Activated T-cell treated with anti-CD3 and anti-CD28 coated beads, Interleukin-2, amount 50 U/mL, for 4 hours (primary cell): ENCODE measurements at places on chromosomes 2 and 18. TPM values are rescaled to one million over a fixed set of nuclear protein-coding genes. Genes with fewer than 3 reads are reported as not detected.

The SCG2 gene
- total RNA-seq: not detected

The GKN2 gene
- not detected for total RNA-seq

The MPV17 gene
- 87.5 TPM for total RNA-seq

The CNGA3 gene
- not detected for total RNA-seq

DNA sequence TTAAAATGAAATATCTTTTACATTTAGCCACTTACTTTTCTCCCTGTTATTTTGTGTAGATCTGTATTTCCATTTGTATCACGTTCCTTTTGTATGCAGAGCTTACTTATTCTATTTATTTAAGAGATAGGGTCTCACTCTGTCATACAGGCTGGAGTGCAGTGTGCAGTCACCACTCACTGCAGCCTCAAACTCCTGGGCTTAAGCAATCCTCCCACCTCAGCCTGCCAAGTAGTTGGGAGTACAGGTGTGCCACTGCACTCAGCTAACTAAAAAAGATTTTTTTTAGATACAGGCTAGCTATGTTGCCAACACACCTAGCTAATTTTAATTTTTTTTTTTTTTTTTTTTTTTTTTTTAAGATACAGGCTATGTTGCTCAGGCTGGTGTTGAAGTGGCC is 10.9 kb downstream of the PTPN18 start:
- DNase-seq: no peak

DNA sequence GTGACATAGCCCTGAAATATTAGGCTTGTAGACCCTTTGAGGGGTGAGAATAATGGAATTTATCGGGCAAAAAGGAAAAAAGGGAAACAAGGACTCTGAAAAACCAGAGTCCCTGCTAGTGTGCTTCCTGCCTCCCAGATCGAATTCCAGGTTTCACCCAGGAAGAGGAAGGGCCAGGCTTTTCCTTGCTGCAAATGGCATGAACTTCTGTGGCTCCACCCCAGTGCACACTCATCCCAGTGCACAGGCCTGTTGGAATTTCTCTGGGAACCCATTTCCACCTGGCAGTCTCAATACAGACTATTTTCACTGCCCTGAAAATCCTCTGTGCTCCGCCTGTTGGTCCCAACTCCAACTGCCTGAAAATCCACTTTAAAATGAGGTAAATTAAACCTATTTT is 29.9 kb downstream of the C18orf54 start:
- no peak for DNase-seq

- DNase-seq: no peak
These were observed 471.1 kb upstream of the MEX3C start for GRCh38 chr18:51668607-51669006.

GRCh38 chr2:20050104-20050645 is 1.3 kb downstream of the LAPTM4A start:
- peak; percentile 7 for DNase-seq

- DNase-seq: peak; percentile 78
These were observed 121.0 kb downstream of the GYPC start for GRCh38 chr2:126776692-126777619.
